Frontal cortex (tissue), 4 donors: ENCODE measurements at places on chromosomes 4 and X.

DNA sequence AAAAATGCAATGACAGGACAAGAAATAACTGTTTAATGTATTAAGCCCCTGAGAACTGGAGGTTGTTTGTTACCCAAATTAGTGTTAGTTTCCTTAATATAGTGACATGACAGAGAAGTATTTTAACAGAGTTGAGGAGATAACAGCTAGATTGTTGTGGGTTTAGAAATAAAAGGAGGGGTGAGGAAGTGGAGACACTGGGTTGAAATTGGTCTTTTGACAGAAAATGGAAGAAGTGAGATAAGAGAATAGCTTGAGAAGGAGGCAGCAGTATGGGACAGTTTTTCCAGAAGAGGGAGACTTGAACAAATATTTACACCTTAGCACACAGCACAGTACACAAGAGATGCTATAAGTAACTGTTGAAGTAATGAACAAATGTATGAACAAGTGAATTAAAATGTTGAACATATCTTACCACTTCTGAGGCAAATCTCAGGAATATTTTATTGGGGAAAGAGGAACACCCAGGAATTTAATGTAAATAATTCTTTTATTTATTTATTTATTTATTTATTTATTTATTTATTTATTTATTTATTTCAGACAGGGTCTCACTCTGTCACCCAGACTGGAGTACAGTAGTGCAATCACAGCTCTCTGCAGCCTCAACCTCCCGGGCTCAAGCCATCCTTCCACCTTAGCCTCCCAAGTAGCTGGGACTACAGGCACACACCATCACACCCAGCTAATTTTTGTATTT is 58.0 kb upstream of the EGFL6 start:
- DNase-seq: no peak

DNA sequence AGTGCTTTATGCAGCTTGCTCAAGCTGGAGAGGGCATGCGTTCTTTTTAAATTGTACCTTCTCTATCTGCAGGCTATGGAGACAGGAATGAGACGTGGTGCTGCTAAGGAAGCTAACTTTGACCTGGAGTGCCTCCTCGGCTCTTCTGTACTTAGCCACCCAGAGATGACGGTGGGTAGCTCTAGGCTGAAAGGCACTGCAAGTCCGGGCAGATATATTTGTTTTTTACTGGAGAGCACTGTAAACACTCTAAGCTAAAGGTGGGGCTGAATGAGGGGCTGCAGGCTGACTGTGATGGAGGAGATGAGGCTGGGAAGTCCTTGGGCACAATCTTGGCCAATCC is 12.1 kb downstream of the ELF4 start:
- no peak for DNase-seq

DNA sequence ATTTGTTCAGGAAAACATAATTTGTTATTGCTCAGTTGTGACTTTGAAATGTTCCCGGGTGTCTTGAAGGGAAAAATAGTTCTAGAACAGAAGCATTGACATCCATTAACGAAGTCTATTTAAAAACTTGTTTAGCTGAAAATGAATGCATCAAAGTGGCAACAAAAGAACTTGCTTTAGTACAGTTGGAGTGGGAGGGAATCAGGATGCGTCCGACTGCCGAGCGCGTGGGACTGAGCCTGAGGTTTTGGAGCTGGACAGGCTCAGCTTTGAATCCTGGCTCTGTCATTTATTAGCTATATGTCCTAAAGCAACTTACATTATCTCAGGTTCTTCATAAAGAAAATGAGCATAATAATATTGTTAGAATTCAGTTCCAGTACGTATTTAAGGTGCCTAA is 9.0 kb upstream of the ERVMER34-1 start:
- no peak for DNase-seq

GRCh38 chrX:43314525-43314924 is 341.6 kb upstream of the MAOA start:
- no peak for DNase-seq

DNA sequence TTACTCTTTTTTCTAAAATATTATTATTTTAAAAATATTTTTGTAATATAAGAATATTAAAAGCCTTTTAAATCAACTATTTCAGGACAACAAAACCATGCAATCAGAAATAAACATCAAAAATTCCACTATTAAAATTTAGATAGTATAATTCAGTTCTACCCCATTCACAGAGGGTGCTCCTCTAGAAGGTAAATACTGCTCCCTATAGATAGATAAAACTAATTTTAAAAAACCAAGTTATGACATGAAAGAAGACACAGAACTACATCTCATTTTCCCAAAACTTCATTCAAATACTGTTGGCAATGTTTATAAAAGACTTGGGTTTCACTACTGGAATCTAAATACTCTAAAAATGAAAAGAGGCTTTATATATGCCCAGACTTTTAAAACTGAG is 219.3 kb downstream of the SPOCK3 start:
- no peak for DNase-seq

DNA sequence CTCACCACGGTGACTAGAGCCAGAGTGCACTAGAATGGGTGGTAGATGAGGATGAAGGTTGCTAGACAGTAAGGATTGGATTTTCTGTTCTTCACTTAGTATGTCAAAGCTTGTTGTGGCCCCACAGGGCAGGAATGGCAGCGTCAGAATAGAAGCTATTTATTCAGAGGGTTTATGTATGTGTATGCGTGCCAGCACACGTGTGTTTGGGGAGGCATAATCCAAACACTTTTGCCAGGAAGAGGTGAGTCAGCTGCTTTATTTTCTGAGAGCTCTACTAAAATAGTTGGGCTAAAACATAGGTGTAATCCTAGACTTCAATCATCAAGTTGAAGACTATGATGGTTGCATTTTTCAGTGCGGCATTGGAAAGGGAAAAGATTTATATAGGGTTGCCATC is 1.2 kb upstream of the MAGEE2 start:
- no peak for DNase-seq

- DNase-seq: no peak
These were observed 174.9 kb downstream of the CORIN start for GRCh38 chr4:47662975-47663374.

DNA sequence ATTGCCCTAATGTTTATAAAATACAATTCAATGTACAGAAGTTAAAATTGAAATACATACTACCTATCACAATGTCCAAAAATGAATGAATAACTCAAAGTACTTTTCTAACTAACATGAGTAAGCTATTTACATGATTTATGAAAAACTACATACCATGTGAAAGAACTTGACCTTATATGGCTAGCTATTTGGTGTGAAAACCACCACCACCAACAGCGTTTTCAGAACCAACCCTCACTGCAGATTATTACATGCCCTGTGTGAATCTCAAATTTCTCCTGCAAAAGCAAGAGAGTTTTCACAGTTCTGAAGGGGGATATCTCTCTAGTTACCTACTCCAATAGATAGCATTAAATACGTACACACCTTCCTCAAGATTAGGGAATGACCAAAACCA is 198.5 kb downstream of the SPATA18 start:
- no peak for DNase-seq

- DNase-seq: no peak
These were observed 63.9 kb downstream of the LCORL start for GRCh38 chr4:17957688-17958087.

- DNase-seq: no peak
These were observed 277.1 kb upstream of the PRKX start for GRCh38 chrX:3990569-3990968.

DNA sequence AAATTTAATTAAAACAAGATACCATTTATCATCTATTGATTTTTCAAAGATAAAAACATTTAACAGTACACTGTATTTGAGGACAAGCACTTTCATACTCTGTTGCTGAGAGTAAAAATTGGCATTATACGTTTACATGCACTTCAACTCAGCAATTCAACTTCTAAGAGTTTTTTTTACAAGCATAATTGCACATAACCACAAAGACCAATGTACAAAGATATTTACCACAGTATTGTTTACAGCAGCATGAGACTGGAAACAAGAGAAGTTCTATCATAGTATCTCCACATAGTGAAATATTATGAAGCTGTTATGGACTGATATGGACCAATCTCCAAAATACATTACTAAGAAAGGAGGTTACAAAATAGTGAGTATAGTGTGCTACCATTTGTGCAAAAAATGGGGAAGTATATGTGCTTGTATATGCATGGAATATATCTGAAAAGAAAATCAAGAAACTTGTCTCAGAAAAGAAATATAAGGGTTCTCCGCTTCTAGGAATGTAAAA is 10.9 kb downstream of the GAB3 start:
- no peak for DNase-seq

DNA sequence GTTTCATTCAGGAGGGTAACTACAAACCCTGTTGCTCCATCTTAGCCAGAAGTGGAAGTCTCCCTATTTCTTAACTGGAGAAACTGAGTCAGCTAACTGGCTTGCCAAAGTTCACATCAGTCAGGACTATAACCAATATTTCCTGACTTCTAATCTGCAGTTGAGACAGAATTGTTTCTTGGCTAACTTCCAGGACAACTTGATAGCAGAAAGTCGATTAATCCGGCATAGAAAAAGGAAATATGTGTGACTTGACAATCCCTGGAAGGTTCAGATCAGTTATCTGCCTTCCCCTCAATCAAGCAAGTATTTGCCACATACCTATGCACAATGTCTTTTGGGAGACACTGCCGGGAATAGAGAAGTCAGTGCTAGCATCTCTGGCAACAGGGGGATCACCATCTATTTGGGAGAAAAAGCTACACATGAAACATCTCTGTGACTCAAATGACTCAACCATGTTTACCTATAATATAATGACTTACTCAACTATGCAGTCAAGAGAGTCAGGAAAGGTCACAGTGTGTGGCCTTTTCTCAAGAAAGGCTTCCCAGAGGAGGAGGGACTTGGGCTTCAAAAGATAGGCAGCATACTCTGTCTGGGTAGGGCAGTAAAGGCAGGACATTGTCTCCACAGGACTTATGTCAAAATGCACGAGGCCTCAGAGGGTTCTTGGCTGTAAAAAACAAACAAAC is 12.4 kb upstream of the LONRF3 start:
- DNase-seq: no peak

GRCh38 chr4:81470456-81471297 is 1.0 kb downstream of the RASGEF1B start:
- peak; percentile 42 for DNase-seq

DNA sequence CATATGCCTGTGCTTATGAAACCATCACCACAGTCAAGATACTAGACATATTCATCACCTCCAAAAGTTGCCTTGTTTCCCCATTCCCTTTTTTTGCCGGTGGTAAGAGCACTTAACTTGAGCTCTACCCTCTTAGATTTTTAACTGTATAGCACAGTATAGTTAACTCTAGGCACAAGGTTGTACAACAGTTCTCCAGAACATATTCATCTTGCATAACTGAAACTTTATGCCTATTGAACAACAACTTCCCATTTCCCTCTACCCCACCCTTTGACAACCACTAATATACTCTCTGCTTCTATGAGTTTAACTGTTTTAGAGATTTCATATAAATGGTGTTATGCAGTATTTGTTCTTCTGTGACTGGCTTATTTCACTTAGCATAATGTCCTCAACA is 119.3 kb downstream of the ASB9 start:
- DNase-seq: no peak

DNA sequence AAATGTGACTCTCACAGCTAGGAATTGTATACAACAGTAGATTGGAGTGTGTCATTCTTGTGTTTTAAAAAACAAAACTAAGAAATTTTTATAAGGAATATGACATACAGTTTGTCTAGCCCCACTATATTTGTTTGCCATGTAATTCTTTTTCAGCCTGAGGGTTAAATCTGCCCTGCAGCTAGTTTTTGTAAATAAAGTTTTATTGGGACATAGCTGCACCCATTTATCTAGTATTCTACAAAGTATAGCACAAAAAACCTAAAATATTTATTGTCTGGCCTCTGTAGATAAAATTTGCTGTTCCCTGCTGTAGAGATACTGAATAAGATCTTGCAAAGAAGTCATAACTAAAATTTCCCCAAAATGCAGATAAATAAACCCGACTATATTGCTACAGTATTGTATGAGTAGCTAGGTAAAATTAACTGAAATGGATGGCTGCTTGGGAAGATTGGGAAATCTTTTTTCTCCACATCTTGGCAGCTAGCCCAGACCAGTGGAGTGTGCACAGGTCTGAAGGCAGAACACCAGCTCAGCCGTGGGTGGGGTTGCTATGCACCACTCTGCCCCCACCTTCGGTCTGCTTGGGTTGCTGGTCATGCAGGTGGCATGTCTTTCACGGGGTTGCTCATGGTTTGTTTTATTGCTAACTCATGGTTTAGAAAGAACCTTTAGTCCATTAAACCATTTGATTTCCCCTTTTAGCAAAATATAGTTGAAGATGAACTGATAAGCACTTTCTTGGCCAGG is 127.9 kb downstream of the KLHL8 start:
- no peak for DNase-seq

GRCh38 chr4:140195806-140196205 is 41.8 kb upstream of the MAML3 start:
- DNase-seq: no peak

- DNase-seq: no peak
These were observed 56.0 kb downstream of the RAI2 start for GRCh38 chrX:17805120-17805519.

DNA sequence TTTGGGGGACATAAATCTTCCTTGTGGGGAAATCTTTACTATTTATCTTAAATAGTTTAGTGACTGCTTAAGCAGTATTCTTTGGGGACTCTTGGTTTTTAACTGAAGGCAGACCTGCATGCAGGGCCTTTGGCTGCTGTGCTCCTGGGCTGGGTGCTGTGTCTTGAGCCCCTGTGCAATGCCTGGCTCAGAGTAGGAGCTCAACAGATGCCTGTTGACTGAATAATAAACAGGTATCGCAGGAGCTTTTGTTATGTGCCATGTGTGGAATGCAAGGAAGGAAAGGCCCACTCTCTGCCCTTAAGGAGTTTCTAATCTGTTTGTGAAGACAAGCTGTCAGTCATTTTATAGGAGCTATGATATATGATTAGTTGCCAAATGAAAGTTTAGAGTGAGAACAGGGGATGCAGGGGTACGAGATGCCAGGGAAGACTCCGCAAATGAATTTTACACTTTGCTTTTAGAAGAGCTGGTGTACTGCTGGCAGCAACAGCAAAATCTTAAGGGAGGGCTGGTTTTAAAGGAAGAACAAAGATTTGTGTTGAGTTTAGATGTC is 6.7 kb downstream of the GAB1 start:
- no peak for DNase-seq

GRCh38 chr4:136558940-136559494 is 973.3 kb downstream of the PCDH18 start:
- no peak for DNase-seq

- DNase-seq: no peak
These were observed 67.3 kb downstream of the SLC34A2 start for GRCh38 chr4:25722964-25723363.

DNA sequence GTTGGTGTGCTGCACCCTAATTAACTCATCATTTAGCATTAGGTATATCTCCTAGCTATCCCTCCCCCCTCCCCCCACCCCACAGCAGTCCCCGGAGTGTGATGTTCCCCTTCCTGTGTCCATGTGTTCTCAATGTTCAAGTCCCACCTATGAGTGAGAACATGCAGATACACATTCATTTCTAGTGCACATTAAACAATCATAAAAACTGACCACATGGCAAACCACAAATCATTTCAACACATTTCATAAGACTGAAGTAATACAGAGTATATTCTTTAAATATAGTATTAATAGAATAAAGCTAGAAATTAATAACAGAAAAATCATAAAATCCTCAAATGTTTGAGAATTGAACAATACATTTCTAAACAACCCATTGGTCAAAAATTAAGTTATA is 34.1 kb downstream of the PRKG2 start:
- no peak for DNase-seq
